Glutamatergic neuron (in vitro differentiated cells): ENCODE measurements at places on chromosomes 4 and X. TPM values are rescaled to one million over a fixed set of nuclear protein-coding genes. Genes with fewer than 3 reads are reported as not detected.

Gene SLC26A1
- 0.54 TPM for total RNA-seq

Gene STARD8
- total RNA-seq, result 1.1 TPM

Gene ZNF630
- 2.8 TPM for total RNA-seq

Gene HELT
- total RNA-seq, result not detected

Gene HPGDS
- not detected for total RNA-seq

Gene SLC10A4
- total RNA-seq, result 7.1 TPM

Gene CT45A10
- not detected for total RNA-seq

Gene SPANXB1
- total RNA-seq, result not detected

Gene PSAPL1
- not detected for total RNA-seq

Gene HSFX1
- total RNA-seq, result 1.8 TPM

Gene ASB9
- not detected for total RNA-seq

Gene TCEAL7
- 67.2 TPM for total RNA-seq

Gene PLS3
- total RNA-seq, result 17.8 TPM

Gene PNMA6E
- not detected for total RNA-seq

Gene RAI2
- total RNA-seq, result 1.4 TPM

Gene PLXNB3
- total RNA-seq, result 5.8 TPM

Gene KLHL4
- total RNA-seq, result 39.9 TPM

Gene ZIC3
- 0.69 TPM for total RNA-seq

Gene BMP15
- not detected for total RNA-seq

Gene OTC
- not detected for total RNA-seq

Gene ETFDH
- total RNA-seq, result 11.5 TPM

Gene NHSL2
- total RNA-seq, result 7.3 TPM

Gene MAGEA2B
- total RNA-seq, result 10.6 TPM

Gene RASL11B
- 24.8 TPM for total RNA-seq

Gene BEND2
- not detected for total RNA-seq

Gene KLB
- total RNA-seq, result not detected

Gene PPARGC1A
- 13.4 TPM for total RNA-seq

Gene HPGD
- total RNA-seq, result 0.64 TPM

Gene DTHD1
- not detected for total RNA-seq
